Esophagus squamous epithelium (tissue), 5 donors: ENCODE measurements at places on chromosomes 6 and 20.

DNA sequence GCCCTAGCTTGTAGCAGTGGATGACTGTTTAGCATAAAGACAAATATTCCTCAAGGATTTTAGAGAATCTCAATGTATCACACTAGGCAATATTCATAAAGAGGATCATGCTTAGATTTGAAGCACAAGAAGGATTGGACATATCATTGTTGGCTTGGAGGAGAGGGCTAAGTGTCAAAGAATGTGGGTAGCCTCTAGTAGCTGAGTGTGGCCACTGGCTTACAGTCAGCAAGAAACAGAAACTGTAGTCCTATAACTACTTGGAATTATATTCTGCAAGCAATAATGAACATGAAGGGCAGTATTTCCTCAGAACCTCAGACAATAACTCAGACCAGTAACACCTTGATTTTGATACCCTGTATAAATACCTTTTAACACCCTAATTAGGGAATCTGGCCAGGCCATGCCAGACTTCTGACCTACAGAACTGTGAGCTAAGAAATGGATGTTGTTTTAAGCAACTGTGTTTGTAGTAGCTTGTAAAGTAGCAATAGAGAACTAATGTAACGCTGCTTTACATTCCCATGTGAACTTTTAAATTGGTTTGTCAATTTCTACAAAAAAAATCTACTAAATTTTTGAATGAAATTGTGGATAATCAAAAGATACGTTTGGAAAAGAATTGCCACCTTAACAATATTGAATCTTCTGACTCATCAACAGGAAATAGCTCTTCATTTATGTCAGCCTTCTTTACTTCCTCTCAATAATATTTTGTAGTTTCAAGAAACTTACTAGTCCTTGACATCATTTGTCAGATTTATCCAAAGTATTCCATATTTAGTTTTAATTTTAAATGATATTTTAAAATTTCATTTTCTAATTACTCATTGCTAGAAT lies 65.2 kb upstream of the RSPO3 start:
- no peak overlapping the region for H3K27ac ChIP-seq
- H3K27me3 ChIP-seq, result no peaks in the 10 kb centered on the region
- no peak for DNase-seq

DNA sequence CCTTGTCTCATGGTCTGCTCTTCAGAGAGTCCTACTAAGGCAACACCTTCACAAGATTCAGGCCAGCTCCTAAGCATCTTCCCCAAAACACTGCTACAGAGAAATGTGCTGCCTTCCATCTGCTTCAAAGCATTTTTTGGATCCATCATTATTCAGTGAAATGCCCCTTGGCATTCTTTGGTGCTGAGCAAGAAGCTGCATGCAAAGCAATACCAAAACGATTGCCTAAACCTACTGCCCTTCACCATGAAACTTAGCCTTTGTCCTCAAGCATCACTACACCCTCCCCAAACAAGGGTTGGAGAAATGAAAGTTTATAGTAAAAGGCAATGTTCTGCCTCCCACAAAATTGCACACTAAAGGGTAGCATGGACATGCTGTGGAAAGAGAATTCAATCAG lies 93.5 kb downstream of the SNAP25 start:
- H3K4me1 ChIP-seq, result no peaks in the 10 kb centered on the region
- no peak for DNase-seq
- H3K4me3 ChIP-seq, result no peak overlapping the region

GRCh38 chr6:2960935-2961334 lies 10.4 kb downstream of the SERPINB6 start:
- no peak for DNase-seq
- peaks cover 31% of the 10 kb centered on the region for H3K4me1 ChIP-seq
- no peaks in the 10 kb centered on the region for H3K27me3 ChIP-seq

GRCh38 chr20:62040381-62040922 lies 25.2 kb downstream of the TAF4 start:
- no peaks in the 10 kb centered on the region for H3K4me1 ChIP-seq
- no peaks in the 10 kb centered on the region for H3K27me3 ChIP-seq
- no peak for DNase-seq
- no peak overlapping the region for H3K27ac ChIP-seq
- no peaks in the 10 kb centered on the region for H3K36me3 ChIP-seq

DNA sequence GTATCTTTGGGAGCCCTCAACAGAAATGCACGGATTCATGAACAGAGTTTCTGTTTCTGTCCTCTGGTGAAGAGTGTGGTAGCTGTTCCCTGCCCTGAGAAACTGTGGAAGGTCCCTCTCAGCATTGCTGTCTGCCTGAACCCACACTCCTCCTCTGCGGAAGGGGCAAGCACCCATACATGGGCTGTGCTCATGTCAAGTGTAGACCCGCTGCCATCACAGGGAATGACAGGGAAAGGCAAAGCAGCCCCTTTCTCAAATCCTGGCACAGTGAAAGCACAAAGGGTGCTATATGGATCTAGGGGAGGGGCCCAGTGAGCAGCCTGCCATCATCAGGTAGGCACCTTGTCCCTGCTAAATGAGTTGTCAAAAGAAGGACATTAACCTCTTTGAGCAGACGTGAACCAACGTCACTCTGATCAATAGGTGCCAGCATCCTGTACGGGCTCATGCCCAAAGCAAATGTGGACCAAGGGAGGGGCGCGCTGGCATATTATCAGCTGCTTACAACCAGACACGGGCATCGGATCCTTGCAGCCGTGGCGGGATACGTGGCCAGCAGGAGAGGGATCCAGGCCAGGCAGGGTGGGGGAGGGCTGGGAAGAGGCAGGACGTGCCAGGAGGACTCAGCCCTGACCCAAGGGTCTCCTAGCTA lies 231.2 kb upstream of the PMEPA1 start:
- no peaks in the 10 kb centered on the region for H3K27me3 ChIP-seq
- no peaks in the 10 kb centered on the region for H3K36me3 ChIP-seq
- no peak overlapping the region for H3K4me3 ChIP-seq
- no peak overlapping the region for H3K27ac ChIP-seq
- DNase-seq, result no peak

DNA sequence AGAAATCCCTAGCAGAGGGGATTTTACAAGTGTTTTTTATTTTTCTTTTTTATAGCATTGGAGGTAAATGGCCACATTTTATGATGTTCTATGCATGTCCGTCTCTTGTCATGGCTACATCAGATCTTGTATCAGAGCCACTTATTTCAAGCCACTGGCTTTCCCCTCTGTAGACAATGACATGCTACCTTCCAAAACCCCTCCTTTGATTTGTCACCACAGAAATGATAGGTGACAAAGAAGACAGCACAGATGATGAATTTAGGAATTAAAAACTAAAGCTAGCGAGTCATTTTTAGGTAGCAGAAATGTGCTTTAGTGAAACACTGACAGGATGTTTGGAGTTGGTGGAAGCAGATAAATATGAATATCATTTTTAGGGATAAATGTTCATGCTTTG lies 20.8 kb downstream of the PLCB1 start:
- H3K36me3 ChIP-seq, result no peaks in the 10 kb centered on the region
- no peak overlapping the region for H3K4me3 ChIP-seq
- DNase-seq, result no peak
- H3K27me3 ChIP-seq, result no peaks in the 10 kb centered on the region
- H3K27ac ChIP-seq, result no peak overlapping the region

DNA sequence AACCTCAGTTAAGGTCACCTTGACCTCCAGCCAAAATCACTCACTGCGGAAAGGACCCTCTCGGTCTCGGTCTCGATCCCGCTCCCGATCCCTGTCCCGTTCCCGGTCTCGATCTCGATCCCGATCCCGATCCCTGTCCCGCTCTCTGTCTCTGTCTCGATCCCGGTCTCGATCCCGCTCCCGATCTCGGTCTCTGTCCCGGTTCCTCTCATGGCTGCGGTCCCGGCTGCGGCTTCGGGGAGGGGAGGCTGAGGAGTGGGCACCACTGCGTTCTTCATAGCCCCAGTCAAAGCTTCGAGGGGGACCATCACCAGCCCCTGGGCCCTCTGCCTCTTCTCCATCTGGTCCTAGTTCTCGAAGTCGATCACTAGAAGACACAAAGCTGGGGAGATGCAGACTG lies 4.3 kb downstream of the NELFE start:
- no peak for DNase-seq
- H3K27ac ChIP-seq, result no peak overlapping the region
- H3K4me3 ChIP-seq, result no peak overlapping the region
- no peaks in the 10 kb centered on the region for H3K27me3 ChIP-seq

GRCh38 chr20:38126146-38126921 lies 38.7 kb downstream of the TGM2 start:
- no peak for DNase-seq
- H3K27me3 ChIP-seq, result no peaks in the 10 kb centered on the region
- H3K36me3 ChIP-seq, result no peaks in the 10 kb centered on the region
- H3K27ac ChIP-seq, result peak overlapping the region; percentile 67

GRCh38 chr6:145798530-145798929 lies 16.1 kb downstream of the FBXO30 start:
- no peaks in the 10 kb centered on the region for H3K27me3 ChIP-seq
- peaks cover 19% of the 10 kb centered on the region for H3K36me3 ChIP-seq
- no peak overlapping the region for H3K27ac ChIP-seq
- peaks cover 13% of the 10 kb centered on the region for H3K4me1 ChIP-seq

- DNase-seq, result no peak
- H3K27ac ChIP-seq, result no peak overlapping the region
- no peak overlapping the region for H3K4me3 ChIP-seq
Observed at GRCh38 chr6:120405947-120406346, 928.3 kb downstream of the TBC1D32 start.

DNA sequence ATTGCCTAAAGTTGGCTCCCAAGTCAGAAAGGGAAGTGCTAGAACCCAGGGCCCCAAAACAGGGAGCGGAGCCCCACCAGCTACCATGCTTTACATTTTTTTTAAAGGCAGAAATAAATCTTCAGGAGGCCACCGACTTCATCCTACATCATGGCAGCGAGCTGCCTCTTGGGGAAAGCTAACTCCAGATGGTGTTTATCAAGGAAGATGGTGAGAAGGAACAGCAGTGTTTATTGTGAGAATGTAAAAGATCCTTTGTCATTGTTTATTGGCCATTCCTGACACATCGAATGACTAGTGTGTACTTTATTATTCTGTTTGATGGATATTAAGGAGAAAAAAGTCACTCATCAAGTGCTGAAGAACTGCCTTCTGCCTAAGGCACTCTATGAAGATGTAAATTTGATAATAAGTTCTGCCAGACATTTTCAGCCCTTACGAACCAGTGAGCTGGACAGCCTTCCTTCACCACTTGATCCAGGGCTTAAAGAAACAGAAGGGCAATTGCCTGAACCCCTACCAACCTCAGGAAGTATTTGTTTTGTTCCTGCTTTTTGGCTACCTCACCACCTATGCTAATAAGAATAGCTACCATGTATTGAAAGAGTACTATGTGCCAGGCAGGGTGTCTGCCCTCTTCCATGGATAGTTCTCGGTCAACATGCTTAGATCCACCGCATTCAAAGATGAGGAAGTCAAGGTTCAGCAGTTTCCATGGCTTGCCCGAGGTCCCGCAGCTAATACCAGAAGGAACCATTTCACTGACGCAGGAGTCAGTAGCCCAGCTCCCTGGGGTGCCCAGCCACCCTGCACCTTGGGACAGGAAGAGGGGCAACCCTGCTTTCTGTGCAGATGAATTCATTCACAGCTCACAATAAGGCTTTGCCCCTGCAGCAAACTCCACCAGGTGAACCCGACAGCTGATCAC lies 194.7 kb upstream of the RREB1 start:
- DNase-seq, result no peak
- no peak overlapping the region for H3K4me3 ChIP-seq
- H3K4me1 ChIP-seq, result peaks cover 8% of the 10 kb centered on the region
- H3K36me3 ChIP-seq, result no peaks in the 10 kb centered on the region

- H3K36me3 ChIP-seq, result no peaks in the 10 kb centered on the region
- H3K27me3 ChIP-seq, result peaks cover 24% of the 10 kb centered on the region
- DNase-seq, result no peak
- peak overlapping the region; percentile 70 for H3K27ac ChIP-seq
- peaks cover 12% of the 10 kb centered on the region for H3K4me1 ChIP-seq
Observed at GRCh38 chr6:168343239-168344150, 23.9 kb upstream of the DACT2 start.

DNA sequence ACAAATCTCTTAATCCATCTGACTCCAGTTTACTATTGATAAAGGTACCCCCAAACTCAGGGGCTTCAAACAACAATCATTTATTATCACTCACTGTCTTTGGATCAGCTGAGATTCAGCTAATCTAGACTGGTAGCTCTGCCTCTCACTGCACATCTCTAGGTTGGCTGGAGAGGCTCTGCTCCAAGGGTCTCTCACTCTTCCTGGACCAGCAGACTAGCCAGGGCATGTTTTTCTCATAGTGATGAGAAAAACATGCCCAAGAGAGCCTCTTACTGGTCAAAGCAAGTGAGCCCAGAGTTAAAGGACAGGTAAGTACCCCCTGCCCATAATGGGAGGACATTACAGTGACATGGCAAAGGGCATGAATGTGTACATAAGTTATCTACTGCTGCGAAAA lies 115.1 kb upstream of the BEND3 start:
- H3K27me3 ChIP-seq, result no peaks in the 10 kb centered on the region
- DNase-seq, result no peak
- H3K4me3 ChIP-seq, result no peak overlapping the region

DNA sequence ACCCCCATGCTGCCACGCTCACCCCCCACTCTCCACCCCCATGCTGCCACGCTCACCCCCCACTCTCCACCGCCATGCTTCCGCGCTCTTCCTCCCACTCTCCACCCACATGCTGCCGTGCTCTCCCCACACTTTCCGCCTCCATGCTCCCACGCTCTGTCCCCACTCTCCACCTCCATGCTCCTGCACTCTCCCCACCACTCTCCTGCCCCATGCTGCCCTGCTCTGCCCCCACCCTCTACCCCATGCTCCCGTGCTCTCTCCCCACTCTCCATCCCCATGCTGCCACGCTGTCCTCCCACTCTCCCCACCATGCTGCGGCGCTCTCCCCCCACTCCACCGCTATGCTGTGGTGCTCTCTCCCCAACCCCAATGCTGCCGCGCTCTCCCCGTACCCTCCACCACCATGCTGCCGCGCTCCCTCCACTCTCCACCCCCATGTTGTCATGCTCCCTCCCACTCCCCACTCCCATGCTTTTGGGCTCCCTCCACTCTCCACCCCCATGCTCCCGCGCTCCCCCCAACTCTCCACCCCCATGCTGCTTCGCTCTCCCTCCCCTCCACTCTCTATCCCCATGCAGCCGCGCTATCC lies 46.0 kb upstream of the PDE10A start:
- no peak for DNase-seq
- no peaks in the 10 kb centered on the region for H3K4me1 ChIP-seq
- H3K27me3 ChIP-seq, result no peaks in the 10 kb centered on the region
- no peak overlapping the region for H3K4me3 ChIP-seq
- no peaks in the 10 kb centered on the region for H3K36me3 ChIP-seq
